Hepatocyte (in vitro differentiated cells): ENCODE measurements at places on chromosomes 7 and 10. TPM values are rescaled to one million over a fixed set of nuclear protein-coding genes. Genes with fewer than 3 reads are reported as not detected.

GATAD1 gene
- 25.3 and 28.7 TPM in 2 replicates for polyA plus RNA-seq

TLX1 gene
- polyA plus RNA-seq = 0.68 TPM in 1 of 2 replicates, not detected in the other

CPA2 gene
- 284 and 303 TPM in 2 replicates for polyA plus RNA-seq

ASB10 gene
- not detected in 2 replicates for polyA plus RNA-seq

PHKG1 gene
- 0.13 and 0.28 TPM in 2 replicates for polyA plus RNA-seq
